Suppressor macrophage treated with lipopolysaccharide for 1 hour (primary cell): ENCODE measurements at places on chromosomes 1 and 21.

DNA sequence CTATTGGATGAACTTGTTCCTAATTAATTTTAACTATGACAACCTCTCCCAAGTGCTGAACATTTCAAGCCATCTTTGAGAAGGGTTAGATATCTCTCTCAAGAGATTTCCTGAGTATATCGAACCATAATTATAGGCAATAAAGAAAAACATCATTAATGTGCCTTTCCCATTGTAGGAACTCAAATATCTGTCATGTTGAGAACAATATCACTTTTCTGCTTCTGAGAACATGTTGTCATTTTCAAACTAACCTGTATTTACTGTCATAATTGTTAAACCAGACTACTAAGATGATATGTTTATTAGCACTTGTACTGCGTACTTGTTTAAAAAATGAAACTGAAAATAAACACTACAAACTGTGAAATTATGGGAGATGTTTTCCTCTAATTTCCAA is 4.3 kb downstream of the EPS15 start:
- DNase-seq = no peak

- no peak for DNase-seq
These were observed 47.5 kb upstream of the ITPKB start for GRCh38 chr1:226786550-226786949.

DNA sequence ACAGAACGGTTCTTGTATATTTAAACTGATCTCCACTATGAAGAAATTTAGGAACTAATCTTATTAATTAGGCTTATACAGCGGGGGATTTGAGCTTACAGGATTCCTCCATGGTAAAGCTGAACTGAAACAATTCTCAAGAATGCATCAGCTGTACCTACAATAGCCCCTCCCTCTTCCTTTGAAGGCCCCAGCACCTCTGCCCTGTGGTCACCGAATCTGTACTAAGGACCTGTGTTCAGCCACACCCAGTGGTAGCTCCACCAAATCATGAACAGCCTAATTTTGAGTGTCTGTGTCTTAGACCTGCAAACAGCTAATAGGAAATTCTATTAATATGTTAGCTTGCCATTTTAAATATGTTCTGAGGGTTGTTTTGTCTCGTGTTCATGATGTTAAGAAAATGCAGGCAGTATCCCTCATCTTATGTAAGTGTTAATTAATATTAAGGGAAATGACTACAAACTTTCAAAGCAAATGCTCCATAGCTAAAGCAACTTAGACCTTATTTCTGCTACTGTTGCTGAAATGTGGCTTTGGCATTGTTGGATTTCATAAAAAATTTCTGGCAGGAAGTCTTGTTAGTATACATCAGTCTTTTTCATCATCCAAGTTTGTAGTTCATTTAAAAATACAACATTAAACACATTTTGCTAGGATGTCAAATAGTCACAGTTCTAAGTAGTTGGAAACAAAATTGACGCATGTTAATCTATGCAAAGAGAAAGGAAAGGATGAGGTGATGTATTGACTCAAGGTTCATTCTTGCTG is 147.2 kb downstream of the NR5A2 start:
- no peak for DNase-seq

DNA sequence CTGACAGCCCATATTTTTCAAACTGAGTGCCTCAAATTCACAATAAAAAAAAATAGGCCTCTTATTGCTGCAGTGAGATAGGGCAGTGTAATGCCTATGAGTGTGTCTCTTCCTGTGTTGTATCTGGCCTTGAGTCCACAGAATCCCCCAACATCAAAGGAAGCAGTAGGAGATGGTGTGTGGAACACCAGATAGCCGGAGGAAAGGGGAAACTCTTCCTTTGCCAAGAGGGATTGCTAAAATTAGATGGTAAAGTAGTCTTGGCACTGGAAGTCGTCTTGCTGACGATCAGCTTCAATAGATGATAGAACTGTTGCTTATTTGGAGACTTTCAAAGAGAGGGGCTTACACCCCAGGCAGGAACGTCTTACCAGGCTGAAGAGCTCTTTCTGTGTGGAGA is 51.8 kb downstream of the RUNX1 start:
- peak; percentile 48 for DNase-seq

DNA sequence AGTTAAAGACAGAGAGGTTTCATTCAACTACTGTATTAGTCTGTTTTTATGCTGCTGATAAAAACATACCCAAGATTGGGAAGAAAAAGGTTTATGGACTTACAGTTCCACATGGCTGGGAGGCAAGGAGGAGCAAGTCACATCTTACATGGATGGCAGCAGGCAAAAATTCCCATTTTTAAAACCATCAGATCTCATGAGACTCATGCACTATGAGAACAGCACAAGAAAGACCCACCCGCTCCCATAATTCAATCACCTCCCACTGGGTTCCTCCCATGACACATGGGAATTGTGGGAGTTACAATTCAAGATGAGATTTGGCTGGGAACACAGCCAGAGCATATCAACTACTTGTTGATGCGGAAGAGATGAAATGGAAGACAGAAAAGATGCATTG is 9.2 kb downstream of the GPR161 start:
- DNase-seq = no peak

DNA sequence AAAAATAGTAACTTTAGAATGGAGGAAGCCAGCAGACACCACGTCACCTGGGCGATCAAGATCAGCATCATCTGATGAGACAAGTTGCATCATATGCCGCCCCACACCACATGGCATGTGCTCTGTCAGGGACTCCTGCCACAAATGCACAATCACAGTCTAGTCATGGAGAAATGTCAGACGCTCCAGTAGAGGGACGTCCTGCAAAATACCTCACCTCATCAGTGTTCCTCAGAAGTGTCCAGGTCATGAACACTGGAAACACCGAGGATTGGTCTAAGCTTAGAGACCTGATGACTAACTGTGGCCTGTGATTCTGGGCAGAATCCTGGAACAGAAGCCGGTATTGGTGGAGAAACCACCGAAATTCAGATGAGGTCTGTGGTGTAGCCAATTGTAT is 14.3 kb downstream of the ADARB1 start:
- DNase-seq = no peak

- no peak for DNase-seq
These were observed 29.5 kb upstream of the ECE1 start for GRCh38 chr1:21319447-21320407.

GRCh38 chr1:17056551-17056950 is 2.7 kb upstream of the SDHB start:
- DNase-seq = no peak

GRCh38 chr1:183198463-183198862 is 12.4 kb downstream of the LAMC2 start:
- DNase-seq = no peak

DNA sequence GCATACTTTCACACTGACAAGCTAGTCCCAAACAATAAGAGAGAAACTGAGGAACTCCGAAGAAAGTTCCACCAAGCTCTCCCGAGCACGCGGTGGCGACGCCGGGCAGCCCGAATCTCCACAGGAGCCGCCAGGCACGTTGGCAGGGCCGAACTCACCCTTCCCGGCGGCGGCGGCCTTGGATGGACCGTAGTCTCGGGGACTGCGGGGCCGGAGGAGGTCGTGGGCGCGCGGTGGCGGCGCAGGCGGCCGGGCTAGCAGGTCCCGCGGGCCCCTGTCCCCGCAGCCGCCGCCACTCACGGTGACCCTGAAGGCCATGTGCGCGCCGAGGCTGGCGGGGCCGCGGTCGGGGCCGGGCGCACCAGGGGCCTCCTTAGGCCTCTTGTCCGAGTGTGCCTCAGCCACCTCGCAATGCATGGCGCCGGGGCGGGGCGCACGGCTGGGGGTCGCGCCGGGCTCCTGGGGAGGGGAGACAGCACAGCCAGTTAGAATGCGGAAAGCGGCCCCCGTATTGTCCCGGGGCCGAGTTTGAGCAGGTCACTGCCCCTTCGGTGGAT is 1.2 kb downstream of the GLIS1 start:
- DNase-seq = peak; percentile 12

DNA sequence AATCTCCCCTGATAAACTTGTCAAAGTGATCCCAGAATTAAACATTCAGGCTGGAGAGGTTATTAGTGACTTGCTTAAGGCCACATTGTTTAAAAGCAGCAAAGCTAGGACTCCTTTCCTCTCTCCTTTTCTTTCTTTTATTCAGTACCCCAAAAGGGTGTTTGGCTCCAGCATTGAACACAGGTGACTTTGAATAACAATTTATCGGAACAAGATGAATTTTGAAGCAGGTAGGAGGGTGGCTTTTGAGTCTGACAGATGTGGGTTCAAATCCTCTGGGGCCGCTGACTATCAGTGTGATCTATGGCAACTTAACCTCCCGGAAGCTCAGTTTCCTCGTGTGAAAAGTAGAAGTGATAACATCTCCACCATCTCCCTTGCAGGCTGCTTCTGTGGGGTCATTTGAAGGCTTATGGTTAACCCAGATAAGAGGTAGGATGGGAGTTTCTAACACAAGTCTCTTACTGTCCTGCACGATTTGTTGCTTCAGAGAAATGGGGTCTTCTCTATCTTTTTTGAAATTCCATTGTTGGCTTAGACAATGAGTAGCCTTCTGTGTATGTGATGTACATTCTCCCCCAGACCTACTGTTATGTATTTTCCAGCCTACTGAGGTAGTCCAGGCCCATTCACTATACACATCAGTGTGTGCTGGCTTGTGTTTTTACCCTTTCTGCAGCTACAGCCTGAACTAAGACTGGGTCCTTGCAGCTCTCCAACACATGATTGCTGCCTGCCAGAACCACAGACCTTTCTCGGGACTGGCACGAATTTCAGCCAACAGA is 29.0 kb downstream of the JUN start:
- no peak for DNase-seq

GRCh38 chr1:224591326-224591725 is 24.8 kb upstream of the CNIH3 start:
- no peak for DNase-seq

GRCh38 chr1:55317673-55318072 is 102.5 kb upstream of the USP24 start:
- DNase-seq = no peak

GRCh38 chr1:109529881-109530456 is 9.7 kb upstream of the GPR61 start:
- DNase-seq = no peak

DNA sequence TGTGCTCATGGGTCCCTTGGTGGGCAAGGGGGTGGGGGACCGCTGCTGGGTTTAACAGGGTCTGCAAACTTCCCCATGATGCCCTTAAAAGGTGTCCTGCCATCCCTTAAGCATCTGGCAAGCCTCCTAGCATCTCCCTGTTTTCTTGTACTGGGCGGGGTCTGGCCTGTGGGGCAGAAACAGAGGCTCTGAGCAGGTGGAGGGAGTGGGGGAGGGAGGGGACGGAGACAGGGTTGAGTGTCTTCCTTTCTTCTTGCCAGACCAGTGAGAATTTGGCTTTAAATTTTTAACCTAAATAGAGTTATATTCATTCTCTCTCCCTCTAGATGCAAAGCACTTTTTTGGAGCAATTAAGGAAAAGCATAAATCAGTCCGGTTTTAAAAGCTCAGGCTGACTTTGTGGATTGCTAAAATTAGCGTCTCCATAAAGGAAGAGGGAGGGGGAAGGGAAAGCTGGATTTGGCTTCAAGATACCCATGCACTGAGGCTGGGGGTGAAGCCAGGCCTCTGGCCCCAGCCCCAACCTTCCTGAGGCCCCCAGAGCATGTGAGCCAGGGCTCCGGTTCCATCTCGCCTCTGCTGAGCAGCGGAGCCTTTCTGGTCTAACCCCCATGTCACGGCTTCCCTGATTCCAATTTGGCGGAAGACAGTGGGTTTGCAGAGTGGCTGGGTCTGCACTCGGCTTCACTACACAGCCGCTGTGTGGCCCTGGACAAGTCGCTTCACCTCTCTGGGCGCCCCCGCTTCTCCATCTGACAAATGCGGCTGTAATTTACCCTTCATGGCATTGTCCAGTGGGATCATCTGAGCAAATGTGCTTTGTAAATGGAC is 25.3 kb downstream of the IGSF21 start:
- no peak for DNase-seq

- DNase-seq = no peak
These were observed 182.3 kb downstream of the RRAGC start for GRCh38 chr1:38677311-38677710.

DNA sequence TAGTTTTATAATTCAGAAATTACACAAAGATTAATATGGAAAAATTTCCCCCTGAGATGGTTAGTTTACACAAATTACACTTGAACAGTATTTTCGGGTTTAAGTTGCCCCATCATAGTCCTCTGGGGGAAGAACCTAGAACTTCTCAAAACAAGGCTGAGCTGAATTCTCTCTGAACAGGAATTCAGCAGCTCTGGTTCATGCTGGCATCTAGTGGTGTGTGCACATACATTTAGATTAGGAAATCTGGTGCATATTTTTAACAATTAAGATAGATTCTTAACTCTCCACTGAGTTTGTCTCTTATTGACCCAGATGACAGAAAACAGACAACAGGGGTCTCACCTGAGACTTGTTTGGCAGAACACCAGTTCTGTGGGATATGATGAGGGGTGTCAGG is 410.7 kb downstream of the DSCAM start:
- no peak for DNase-seq

- no peak for DNase-seq
These were observed 6.6 kb downstream of the OSBPL9 start for GRCh38 chr1:51623450-51623849.

DNA sequence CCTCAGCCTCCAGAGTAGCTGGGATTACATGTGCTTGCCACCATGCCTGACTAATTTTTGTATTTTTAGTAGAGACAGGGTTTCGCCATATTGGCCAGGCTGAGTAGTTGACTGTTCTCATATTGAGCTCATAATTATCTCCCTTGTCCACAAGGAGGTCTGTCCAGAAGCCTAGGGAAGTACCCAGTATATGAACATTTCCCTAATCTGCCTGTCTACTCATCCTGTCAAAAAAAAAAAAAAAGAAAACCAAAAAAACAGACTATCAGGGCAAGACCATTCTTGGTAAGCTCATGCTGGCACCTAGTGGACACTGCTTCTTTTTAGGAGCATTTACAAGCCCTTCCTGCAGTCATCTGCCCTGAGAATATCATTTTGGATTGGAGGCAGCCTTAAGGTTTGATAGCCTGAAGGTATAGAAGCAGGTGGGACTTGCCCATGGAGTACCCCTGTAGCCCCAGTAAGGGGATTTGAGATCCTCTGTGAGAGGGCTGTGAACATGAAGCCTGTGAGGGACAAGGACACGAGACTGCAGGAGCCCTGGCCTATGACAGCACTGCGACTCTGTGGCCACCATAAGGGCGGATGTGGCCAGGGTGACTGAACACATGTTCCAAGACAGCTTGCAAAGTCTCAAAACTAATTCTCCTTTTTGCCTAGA is 10.8 kb upstream of the DUSP12 start:
- DNase-seq = peak; percentile 85

DNA sequence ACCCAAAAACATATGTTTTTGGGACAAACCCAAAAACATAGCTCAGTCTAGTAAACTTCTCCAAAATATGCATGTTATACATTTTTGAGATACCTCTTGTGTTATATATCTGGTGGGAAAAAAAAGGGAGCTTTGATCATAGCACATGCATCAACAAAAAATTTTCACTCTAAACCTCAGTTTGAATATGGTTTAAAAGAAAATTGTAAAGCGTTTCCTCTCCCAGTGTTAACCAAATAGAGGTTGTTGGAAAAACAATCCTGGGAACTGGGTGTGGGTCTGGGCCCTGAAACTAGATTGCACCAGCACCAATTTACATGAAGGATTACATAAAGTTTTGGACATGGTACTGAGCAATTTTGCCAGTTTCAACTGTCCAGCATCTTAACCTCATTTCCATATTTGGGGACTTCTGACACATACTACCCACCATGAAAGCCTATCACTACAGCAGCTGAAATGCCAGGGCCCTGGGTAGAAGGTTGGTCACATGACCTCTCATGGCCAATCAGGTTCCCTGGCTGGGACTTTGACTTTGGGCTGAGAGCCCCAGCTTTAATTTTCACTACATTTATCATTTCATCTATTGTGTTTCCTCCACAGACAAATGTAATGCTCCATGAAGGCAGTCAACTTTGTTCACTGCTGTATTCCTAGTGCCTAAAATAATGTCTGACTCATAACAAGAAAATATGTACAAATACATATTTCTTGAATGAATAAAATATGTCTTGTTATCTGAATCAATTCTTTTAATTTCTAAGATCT is 150.7 kb downstream of the SETD4 start:
- DNase-seq = no peak
